ENCODE measurements at places on chromosomes 7 and 10. TPM values are rescaled to one million over a fixed set of nuclear protein-coding genes. Genes with fewer than 3 reads are reported as not detected.
A peak's percentile ranks its signal among the peaks of the same experiment; 100 is the strongest.

The PSD gene
- total RNA-seq = 52.1 TPM

The IFIT1B gene
- total RNA-seq = not detected

The TFEC gene
- 4.1 TPM for total RNA-seq

The EPHB6 gene
- total RNA-seq = 8.5 TPM

The MEST gene
- 2.5 TPM for total RNA-seq

The PRKCQ gene
- 3.0 TPM for total RNA-seq

The COL28A1 gene
- 16.7 TPM for total RNA-seq

The KCNK18 gene
- total RNA-seq = not detected

- no peak for ATAC-seq
Observed at GRCh38 chr10:46290101-46290886, 3.5 kb downstream of the ANTXRL start.

DNA sequence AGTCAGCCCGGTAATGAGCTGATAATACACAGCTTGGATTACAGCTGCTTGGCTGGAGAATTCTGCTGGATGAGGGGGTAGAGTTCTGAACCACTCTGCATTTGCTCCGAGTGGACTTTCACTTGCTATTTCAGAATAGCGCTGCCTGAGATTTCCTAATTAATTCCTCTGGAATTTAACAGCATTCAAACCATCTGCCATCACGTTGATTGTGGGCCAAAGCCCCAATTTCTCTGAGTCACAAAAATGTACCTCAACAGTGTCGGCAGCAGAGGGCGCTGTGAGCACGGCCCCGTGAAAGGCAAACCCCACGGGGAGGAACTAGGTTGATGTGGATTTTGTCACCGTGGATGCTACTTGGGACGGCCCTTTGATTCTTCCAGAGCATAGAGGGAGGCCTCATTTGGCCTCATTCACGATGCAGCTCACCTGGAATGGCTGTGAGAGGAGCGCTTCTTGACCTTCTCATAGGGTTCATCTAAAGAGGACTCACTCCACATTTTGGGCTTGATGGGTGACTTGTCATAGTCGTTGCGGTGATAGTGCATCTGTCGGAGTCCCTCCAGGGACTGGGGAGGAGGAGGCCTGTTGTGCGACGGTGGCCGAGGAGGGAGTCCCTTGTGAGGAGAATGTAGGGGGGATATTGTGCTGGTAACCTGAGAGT is 73.3 kb downstream of the PRPF18 start:
- ATAC-seq = peak; percentile 81

DNA sequence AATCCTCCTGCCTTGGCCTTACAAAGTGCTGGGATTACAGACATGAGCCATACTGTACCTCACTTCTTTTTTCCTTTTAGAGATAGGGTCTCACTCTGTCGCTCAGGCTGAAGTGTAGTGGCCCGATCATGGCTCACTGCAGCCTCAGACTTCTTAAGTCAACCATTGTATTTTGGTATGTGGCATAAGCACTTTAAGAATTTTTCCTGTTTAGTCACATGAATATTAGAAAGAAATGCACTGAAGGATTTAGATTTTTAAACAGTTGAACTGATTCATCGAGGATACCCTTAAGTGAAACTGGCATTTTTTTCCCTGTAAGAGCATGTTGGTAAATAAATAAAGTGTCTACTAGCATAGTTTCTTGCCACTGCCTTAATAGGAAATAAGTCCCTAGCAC is 319.3 kb upstream of the CACNA2D1 start:
- ATAC-seq = no peak

DNA sequence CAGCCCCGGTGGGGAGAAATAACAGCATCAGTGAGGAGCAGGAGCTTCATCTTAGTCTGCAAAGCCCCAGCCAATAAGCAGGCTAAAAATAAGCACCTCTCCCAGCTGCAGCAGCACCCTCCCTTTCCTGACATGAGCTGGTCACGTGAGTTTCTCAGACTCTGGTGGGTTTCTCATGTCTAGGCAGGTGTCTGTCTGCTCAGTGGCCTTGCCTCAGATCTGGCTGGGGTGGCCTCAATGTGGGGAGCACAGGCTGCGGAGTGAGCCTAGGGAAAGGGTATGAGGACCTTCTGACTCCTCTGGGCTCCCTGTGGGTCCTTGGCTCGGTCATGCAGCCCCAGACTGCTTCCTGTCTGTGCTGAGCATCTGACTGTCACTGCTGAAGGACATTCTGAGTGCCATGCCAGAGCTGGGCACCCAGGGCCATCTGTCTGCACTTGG is 81.6 kb upstream of the LRRC4 start:
- ATAC-seq = no peak

- ATAC-seq = no peak
Observed at GRCh38 chr7:96067321-96067720, 254.6 kb downstream of the SLC25A13 start.

DNA sequence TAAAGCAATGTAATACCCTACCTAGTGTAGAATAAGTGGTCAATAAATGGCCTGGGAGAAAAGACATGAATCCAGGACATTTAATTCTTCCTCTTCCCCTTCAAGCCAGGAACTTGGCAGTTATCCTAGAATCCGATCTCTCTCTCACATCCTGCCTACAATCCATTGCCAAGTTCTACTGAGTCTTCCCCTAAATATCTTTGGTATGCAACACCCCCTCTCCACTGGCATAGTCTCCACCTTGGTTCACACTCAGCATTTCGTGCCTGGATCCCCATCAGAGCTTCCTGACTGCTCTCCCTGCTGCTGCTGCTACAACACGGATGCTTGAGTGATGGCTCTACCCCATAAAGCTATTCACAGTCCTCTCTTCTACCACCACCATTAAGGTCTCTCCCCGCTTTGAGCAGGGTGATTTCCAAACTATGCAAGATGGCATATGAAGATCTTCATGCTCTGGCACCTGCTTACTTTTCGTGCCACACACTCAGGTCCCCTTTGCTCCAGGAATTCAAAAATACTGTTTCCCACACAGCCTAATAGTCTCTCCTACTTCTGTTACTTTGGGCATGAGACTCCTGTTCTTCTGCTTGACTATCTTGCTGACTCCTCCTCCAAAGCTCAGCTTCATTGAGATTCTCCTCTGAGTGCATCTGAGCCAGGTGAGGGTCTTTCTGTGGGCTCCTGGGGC is 4.8 kb downstream of the ANK3 start:
- ATAC-seq = peak; percentile 65

DNA sequence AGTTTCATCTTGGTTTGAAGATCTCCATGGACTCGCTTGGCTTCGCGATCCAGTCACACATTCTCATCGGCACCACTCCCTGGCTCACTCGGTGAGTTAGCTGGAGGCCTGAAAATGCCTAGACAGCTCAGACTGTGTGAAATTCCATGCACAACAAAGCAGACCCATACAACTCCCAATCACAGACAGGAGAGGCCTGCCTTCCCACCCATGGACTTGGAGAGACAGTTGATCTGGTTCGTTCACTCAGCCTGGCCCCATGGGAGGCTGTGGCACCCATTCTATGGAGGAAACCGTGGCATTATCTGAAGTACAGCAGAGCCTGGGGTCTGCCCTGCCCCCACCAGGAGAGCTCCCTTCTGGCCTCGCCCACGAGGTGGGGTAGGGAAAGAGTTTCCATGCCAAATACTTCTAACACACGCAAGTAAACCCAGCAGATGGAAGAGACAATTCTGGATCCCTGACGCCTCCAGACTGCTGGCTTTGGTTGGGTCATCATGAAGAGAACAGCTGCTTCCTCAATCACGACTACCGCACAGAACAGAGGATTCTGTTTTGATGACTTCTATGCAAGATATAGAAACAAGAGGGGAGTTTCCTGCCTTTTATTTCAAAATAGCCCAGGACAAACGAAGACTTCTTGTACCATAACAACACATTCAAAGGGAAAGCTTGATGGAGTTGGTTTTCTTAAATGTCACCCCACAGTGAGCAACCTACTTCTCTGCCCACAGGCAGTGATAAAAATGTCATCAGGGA is 15.9 kb downstream of the FAM53B start:
- ATAC-seq = peak; percentile 63

DNA sequence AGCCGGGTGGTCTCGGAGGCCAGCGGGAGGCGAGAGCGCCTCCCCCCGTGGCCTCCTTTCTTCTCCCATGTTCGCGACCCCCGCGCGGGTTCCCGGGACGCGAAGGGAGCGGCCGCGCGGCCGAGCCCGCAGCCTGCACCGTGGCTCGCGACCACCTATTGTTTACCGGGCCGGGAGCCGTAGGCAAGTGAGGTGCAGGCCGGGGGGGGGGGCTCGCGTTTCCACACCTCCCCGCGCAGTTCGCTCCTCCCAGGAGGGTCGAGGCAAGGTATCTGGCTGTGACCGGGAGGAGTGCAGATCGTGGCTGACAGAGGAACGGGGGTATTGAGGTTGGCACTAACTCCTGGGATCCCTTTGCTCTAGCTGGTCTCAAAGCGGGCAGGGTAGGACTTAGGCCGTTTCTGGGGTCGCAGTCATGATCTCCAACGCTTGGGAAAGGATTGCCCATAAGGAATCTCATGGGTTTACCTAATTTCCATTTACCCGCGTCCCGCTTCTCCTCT is 734 bp downstream of the PTPN12 start:
- peak; percentile 1 for ATAC-seq

DNA sequence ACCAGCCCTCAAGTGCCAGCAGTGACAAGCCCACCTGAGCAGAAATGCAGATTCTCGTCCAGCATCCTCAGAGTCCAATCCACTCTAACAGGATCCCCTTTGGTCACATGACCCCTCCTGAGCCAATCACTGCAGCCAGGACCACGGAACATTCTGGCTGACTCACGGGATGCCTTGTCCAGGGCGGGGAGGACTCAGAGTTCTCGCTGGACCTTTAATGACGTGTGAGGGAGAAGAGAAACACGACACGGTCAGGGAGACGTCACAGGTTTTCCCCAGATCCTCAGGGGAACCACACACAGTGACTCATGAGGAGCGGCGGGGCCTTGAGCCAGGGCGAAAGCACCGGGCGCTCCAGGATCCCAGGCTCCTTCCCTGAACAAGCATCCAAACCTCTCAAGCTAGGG is 155.7 kb downstream of the PTPRN2 start:
- ATAC-seq = peak; percentile 95

- ATAC-seq = no peak
Observed at GRCh38 chr7:93828260-93828659, 62.3 kb downstream of the TFPI2 start.

DNA sequence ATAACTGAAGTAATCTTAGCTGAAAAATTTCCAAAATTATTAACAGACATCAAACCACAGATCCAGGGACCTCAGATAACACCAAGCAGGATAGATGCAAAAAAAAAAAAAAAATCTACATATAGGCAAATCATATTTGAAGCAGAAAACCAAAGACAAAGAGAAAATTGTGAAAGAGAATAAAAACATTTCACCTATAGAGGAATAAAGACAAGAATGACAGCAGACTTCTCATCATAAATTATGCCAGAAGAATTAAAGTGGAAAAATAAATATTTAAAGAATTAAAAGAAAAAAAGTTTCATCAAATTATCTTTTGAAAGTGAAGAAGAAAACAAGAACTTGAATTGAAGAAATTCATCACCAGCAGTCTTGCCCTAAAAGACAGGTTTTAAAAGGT is 467.5 kb downstream of the GPAM start:
- ATAC-seq = no peak

DNA sequence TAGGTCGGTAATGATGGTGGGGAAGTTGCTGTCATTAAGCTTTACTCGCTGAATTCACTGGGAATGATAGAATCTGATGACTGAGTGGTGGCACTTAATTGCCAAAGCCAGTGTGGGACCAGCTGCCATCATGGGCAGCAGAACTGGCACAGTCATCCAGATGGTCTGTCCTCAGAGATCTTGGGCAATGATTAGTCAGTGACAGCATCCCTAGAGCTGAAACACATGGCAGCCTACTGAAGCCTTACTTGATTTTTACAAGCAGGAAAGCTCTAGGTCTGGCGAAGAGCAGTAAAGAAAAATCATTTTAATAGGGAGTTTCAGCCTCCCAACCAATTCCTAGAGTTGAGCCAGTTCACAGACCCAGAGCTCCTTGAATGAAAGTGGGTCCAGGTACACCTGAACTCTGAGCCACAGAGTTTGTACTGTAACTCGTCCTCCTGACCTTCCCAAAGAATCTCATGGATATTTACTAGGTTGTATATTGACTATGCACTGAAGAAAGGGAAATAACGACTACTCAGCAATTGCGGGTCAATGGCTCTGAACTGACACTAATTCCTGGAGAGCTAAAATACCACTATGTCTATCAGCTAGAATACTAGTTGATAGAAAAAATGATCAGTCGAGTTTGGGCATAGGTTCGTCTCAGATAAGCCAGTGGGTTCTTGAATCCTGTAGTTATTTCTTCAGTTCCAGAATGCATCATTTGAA is 4.4 kb upstream of the ASB13 start:
- ATAC-seq = no peak

DNA sequence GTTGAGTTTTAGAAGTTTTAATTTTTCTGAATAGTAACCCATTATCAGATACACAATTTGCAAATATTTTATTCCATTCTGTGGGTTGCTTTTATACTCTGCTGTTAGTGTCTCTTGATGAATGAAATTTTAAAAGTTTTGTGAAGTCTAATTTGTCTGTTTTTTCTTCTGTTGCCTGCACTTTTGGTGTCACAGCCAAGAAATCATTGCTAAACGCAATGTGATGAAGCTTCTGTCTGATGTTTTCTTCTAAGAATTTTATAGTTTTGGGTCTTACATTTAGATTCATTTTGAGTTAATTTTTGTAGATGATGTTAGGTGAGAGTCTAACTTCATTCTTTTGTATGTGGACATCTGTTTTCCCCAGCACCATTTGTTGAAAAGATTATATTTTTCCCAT is 330.0 kb upstream of the FOXK1 start:
- no peak for ATAC-seq

GRCh38 chr7:19520392-19520791 is 188.4 kb downstream of the POLR1F start:
- ATAC-seq = no peak

GRCh38 chr7:22725585-22725984 is 1.4 kb upstream of the IL6 start:
- no peak for ATAC-seq

DNA sequence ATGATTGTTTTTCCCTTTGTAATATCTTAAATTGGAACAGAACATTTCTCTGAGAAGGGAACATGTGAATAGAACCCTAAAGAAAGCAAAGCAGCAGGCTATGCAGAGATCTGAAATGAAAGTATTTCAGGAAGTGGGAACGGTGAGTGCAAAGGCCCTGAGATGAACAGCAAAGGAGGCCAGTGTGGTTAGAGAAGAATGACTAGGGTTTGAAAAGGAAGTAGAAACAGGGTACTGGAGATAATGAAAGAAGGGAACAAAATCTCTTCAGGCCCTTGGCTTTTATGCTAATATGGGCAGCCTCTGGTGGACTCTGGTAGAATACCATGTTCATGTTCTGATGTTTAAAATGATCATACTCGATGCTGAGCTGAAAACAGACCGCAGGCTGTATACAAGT is 22.2 kb downstream of the ARHGAP21 start:
- no peak for ATAC-seq

GRCh38 chr7:157625973-157626742 is 289.4 kb downstream of the DNAJB6 start:
- no peak for ATAC-seq

All from gastroesophageal sphincter (tissue), 4 donors.